ENCODE measurements at places on chromosomes 16 and 17. TPM values are rescaled to one million over a fixed set of nuclear protein-coding genes. Genes with fewer than 3 reads are reported as not detected.
A peak's percentile ranks its signal among the peaks of the same experiment; 100 is the strongest.

GRCh38 chr16:85188822-85189672 lies 76.8 kb upstream of the CIBAR2 start:
- DNase-seq: no peak

GRCh38 chr16:23979441-23979840 lies 143.7 kb downstream of the PRKCB start:
- no peak for DNase-seq

TEKT5 gene
- total RNA-seq: not detected

DNA sequence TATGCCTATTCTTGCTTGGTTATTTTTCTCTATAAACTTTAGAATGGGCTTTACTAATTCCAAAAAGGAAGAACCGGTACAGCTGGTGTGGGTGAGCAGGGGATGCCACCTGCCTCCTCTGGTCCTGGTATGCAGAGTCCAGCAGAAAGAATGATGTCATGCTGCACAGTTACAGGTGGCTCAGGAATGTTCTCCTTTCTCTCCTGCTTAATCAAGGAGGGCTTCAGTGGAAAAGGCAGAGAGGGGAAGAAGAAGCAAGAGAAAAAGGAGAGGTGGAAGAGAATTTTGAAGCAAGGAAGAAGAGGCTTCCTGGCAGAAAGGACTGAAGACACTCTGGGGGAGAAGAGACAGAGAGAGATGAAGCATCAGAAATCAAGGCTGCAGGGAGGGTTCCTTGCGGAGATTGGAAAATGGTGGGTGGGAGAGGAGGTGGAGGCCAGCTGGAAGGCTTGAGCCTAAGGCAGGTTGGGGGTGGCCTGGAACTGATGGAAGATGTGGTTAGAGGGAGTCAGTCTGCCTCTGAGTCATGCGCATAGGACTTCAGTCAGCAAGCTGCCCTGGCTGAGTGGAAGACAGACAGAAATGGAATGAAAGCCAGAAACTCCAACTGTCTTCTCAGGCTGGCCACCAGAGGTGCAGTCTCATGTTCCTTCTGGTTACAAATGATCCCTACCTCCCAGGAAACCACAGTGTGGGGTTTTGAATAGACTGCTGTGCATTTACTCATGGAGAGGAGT lies 64.6 kb upstream of the CRHR1 start:
- DNase-seq: peak; percentile 68

- no peak for DNase-seq
Measured at GRCh38 chr17:37170881-37171425, 204.8 kb upstream of the C17orf78 start.

DNA sequence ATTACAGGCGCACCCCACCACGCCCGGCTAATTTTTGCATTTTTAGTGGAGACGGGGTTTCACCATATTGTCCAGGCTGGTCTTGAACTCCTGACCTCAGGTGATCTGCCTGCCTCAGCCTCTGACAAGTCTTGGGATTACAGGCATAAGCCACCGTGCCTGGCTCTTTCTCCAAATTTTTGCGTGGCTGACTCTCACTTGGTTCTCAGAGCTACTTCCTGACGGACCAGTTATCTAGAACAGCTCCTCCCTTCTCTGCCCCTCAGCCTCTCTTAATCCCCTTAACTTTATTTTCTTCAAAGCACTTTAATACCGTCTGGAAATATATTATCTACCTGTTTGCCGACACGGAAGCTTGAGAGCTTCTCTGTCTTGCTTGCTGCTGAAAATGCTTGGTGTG lies 4.2 kb downstream of the YPEL2 start:
- DNase-seq: no peak

- no peak for DNase-seq
Measured at GRCh38 chr16:84095466-84095865, 21.3 kb downstream of the MBTPS1 start.

GRCh38 chr16:66020642-66021041 lies 345.8 kb upstream of the CDH5 start:
- DNase-seq: no peak

ITPRIPL2 gene
- total RNA-seq: 20.1 TPM

DNA sequence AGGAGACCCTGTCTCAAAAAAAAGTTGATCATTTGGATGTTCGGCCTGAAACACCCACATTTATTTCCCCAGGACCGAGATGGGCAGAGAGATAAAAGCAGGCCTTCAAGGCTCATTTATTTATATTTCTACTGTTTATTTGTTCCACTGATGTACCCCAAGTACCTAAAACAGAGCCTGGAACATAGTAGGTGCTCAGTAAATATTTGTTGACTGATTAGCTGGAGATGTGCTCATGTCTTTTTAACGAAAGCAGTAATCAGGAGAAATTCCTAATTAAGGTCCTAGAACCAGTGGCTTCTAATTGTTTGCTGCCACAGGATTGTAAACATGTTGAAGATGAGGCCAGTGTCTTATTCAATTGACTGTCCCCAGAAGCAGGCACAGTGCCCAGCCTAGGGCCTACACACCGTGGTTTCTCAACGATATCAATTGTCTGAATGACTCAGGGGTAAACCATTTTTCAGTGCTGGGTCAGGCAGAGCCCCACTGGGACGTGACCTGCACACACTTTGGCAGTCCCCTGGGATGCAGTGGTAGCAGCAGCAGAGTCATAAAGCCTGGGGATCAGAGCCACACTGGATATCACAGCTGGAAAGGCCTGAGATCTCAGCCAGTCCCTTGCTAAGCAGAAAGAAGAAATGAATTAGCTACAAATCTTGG lies 34.8 kb downstream of the SOST start:
- no peak for DNase-seq
